Foreskin keratinocyte (primary cell): ENCODE measurements at places on chromosomes 12 and 14. TPM values are rescaled to one million over a fixed set of nuclear protein-coding genes. Genes with fewer than 3 reads are reported as not detected.

GPRC5D gene
- not detected in 2 replicates for polyA plus RNA-seq

TAS2R19 gene
- polyA plus RNA-seq = not detected in 2 replicates

PLA2G1B gene
- polyA plus RNA-seq = not detected in 2 replicates

ACTR6 gene
- 13.2 and 13.9 TPM in 2 replicates for polyA plus RNA-seq

LUM gene
- 0.06 and 0.08 TPM in 2 replicates for polyA plus RNA-seq

ARHGAP9 gene
- polyA plus RNA-seq = 0.07 TPM in 1 of 2 replicates, not detected in the other

GARIN6 gene
- polyA plus RNA-seq = not detected in 2 replicates

KRT6B gene
- polyA plus RNA-seq = 152 and 315 TPM in 2 replicates
